ENCODE measurements at places on chromosomes 7 and 10. TPM values are rescaled to one million over a fixed set of nuclear protein-coding genes. Genes with fewer than 3 reads are reported as not detected.

GPR158 gene
- total RNA-seq, result not detected

FANK1 gene
- 8.5 TPM for total RNA-seq

ENTPD1 gene
- total RNA-seq, result 0.60 TPM

CEP55 gene
- 0.94 TPM for total RNA-seq

TSPAN15 gene
- total RNA-seq, result 2.1 TPM

OTUD1 gene
- 2.7 TPM for total RNA-seq

WDFY4 gene
- not detected for total RNA-seq

SYT15 gene
- under 0.01 TPM for total RNA-seq

TRIM73 gene
- 0.94 TPM for total RNA-seq

PHF14 gene
- total RNA-seq, result 30.6 TPM

SPDYE1 gene
- total RNA-seq, result under 0.01 TPM

CTTNBP2 gene
- total RNA-seq, result 16.3 TPM

MRPL43 gene
- total RNA-seq, result 58.2 TPM

TYW1B gene
- total RNA-seq, result 5.8 TPM

EN2 gene
- not detected for total RNA-seq

VIM gene
- 6,614 TPM for total RNA-seq

ACSL5 gene
- total RNA-seq, result 3.3 TPM

CNNM1 gene
- under 0.01 TPM for total RNA-seq

OGDHL gene
- total RNA-seq, result 0.47 TPM

NCF1 gene
- total RNA-seq, result under 0.01 TPM

AZGP1 gene
- not detected for total RNA-seq
